ENCODE measurements at places on chromosomes 16 and 17. TPM values are rescaled to one million over a fixed set of nuclear protein-coding genes. Genes with fewer than 3 reads are reported as not detected.

EARS2 gene
- 111 TPM for polyA plus RNA-seq

NXN gene
- polyA plus RNA-seq, result 205 TPM

RND2 gene
- polyA plus RNA-seq, result 61.4 TPM

ARL6IP1 gene
- polyA plus RNA-seq, result 170 TPM

TNFRSF13B gene
- not detected for polyA plus RNA-seq

USP7 gene
- polyA plus RNA-seq, result 22.8 TPM

CACNG4 gene
- 3.6 TPM for polyA plus RNA-seq

Data from H1 (cell line).